Prostate gland (tissue), 2 donors: ENCODE measurements at places on chromosomes 6 and 20. TPM values are rescaled to one million over a fixed set of nuclear protein-coding genes. Genes with fewer than 3 reads are reported as not detected.

The MDC1 gene
- total RNA-seq, result 26.3 TPM

The LCA5 gene
- total RNA-seq, result 4.9 TPM

The CPXM1 gene
- 35.5 TPM for total RNA-seq

The ZSCAN12 gene
- total RNA-seq, result 10.2 TPM

The SLC32A1 gene
- total RNA-seq, result not detected

The CCN5 gene
- total RNA-seq, result 62.9 TPM

The BIRC7 gene
- total RNA-seq, result not detected

The ZC2HC1B gene
- not detected for total RNA-seq
